G401 (cell line): ENCODE measurements at places on chromosomes 5 and 9.

DNA sequence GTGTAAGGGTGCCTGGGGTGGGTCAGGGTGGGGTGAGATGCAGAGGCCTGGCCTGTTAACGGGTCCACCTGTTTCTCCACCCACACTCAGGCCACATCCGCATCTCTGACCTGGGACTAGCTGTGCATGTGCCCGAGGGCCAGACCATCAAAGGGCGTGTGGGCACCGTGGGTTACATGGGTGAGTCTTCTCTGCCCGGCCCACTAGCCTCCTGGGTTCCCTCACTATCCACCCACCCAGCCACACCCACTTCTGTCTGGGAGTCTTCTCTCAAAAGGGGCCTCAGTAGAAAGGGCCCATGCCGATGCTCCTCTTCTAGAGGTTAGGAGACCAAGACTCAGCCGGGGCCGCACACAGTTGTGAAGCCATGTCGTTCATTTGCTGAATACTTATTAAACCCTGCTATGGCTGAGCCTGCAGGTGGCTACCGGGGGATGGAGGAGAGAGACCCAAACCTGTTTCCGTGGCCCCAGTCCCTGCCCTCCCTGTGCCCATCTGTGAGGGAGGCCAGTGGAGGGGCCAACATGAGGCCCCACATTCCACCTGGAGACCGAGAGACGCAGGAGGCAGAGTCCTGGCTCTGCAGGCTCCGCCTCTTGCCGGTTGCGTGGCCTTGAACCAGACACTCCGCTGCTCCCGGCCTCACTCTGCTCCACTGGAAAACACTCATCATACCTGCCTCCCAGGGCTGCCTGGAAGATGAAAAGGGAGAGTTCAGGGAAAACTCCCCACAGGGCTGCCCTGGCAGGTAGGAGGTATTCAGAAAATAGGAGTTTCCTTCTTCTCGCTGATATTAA lies 8.7 kb downstream of the GRK6 start:
- no peak for DNase-seq

GRCh38 chr9:76004526-76004925 lies 114.1 kb downstream of the PCSK5 start:
- no peak for DNase-seq

DNA sequence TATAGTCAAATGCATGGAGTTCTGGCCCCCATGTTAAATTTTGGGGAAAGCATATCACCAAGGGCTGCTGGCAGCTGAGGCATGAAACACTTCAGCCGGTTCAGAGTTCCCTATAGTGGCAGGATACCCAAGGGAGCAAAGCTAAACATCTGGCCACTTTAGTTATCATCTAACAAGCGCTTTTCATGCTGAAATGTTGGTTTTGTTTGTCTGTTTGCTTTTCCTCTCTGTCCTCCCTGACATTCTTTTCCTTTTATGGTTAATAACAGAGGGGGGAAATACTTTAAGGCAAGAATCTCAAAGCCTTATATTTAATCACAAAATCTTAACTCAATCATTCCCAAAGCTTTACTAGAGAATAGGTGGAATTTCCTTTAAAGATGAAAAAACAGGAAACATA lies 11.9 kb downstream of the APBA1 start:
- no peak for DNase-seq

- no peak for DNase-seq
These were observed 22.2 kb upstream of the ERAP2 start for GRCh38 chr5:96854067-96854466.

- DNase-seq: no peak
These were observed 32.4 kb upstream of the GAS1 start for GRCh38 chr9:86979657-86980056.

GRCh38 chr9:34659592-34660253 lies 2.7 kb downstream of the CCL27 start:
- no peak for DNase-seq

- DNase-seq: no peak
These were observed 23.7 kb downstream of the RFK start for GRCh38 chr9:76370396-76371023.

DNA sequence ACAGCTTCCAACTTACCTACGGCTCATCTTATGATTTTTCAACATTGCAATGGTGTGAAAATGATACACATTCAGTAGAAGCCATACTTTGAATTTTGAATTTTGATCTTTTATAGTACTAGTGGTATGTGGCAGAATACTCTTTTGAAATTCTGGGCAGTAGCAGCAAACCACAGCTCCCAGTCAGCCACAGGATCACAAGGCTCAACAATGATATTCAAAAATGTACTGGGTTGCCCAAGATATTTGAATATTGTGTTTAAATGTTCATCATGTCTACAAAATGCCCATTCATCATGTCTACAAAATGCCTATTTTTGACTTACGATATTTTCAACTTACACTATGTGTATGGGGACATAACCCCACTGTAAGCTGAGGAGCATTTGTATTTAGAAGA lies 81.3 kb upstream of the PRR16 start:
- no peak for DNase-seq

DNA sequence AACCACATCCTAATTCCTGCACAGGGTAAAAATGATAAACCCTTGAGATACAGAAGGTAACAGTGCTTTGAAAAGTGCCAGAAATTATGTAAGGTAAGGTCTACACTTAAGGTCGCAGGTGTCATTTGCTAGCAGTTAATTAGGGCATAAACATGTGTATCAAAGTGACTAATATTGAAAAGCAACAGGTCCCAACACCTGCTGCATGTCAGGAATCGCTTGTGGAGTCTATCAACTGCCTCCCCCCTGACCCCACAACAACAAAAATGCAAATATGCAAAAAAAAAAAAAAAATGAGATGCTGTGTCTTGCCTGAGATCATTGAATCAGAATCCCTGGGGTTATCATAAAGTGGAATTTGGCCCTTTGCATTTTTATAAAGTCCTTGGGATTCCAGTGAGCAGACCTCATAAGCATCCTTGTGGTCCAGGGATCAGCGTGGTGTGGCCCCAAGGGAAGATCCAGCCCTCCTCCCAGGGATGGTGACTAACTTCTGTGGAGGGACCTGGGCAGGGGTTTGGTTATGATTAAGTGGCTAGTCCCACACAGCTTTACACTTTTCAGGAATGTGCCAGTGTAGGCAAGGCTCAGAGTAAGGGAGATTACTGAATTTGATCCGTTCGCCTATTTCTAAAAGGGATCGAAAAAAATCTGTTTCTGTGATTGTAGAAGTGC lies 92.5 kb upstream of the TNFSF8 start:
- DNase-seq: no peak

- no peak for DNase-seq
These were observed 226.6 kb downstream of the SNX18 start for GRCh38 chr5:54743997-54744788.

DNA sequence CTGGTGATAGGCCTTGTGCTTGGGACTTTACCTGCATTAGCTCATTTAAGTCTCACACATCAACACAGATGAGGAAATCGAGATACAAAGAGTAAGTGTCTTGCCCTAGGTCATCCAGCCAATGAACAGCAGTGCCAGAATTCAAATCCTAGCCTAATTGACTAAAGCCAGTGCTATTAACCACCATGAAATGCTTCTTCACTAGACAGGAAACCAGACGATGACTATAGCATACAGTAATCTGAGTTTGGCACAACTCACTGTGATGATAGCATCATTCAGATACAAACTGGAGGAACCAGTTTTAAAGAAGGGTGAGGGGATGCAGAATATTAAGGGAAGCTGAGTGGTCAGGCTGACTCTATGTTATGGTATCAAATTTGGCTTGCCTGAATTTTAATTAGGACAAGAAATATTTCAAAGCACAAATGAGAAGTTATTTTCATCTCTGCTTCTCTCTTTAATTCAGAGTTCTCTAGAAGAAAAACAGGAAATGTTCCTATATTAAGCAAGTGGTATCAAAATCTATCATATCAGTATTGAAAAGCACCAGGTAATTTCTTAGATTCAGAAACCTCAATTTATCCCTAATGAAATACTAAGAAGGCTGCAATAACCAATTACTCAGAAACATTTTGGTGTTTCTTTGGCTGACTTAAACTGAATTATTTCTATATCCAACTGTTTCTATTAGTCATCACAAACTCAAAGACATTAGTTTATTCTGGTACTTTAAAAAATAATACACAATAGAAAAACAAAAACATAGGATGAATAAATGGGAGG lies 147.0 kb upstream of the RASA1 start:
- no peak for DNase-seq

GRCh38 chr5:168702511-168702910 lies 123.3 kb upstream of the PANK3 start:
- no peak for DNase-seq

DNA sequence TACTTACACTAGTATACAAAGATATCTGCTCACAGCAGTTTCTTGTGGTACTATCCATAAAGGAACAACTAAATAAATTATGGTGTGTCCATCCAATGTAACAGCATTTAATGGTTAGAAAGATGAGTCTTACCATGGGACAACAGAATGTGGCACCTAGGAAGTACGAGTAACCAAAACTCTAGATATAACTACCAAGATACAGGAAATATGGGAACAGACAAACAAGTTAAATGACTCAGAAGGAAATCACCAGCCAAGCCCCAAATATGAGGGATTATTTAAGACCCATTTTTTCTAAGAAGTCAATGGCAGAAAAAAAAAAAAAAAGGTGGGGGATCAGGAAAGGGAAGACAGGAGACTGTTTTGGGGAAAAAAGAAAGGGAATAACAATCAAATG lies 294.8 kb downstream of the PRELID2 start:
- no peak for DNase-seq

GRCh38 chr5:154788212-154788611 lies 33.0 kb downstream of the LARP1 start:
- DNase-seq: no peak

- DNase-seq: peak; percentile 5
These were observed 136.9 kb upstream of the FBN2 start for GRCh38 chr5:128674837-128675446.

GRCh38 chr5:12023614-12024241 lies 119.5 kb upstream of the CTNND2 start:
- DNase-seq: peak; percentile 77

- DNase-seq: no peak
These were observed 30.5 kb downstream of the NTRK2 start for GRCh38 chr9:84699984-84700383.

- no peak for DNase-seq
These were observed 7.1 kb upstream of the DOCK2 start for GRCh38 chr5:169629847-169630548.

GRCh38 chr5:87438231-87438630 lies 25.5 kb upstream of the CCNH start:
- no peak for DNase-seq

- DNase-seq: no peak
These were observed 36.2 kb upstream of the ADAM19 start for GRCh38 chr5:157611571-157612476.

- no peak for DNase-seq
These were observed 14.8 kb upstream of the FAM174A start for GRCh38 chr5:100520348-100520747.

GRCh38 chr5:69329905-69330489 lies 2.6 kb downstream of the CCDC125 start:
- no peak for DNase-seq

DNA sequence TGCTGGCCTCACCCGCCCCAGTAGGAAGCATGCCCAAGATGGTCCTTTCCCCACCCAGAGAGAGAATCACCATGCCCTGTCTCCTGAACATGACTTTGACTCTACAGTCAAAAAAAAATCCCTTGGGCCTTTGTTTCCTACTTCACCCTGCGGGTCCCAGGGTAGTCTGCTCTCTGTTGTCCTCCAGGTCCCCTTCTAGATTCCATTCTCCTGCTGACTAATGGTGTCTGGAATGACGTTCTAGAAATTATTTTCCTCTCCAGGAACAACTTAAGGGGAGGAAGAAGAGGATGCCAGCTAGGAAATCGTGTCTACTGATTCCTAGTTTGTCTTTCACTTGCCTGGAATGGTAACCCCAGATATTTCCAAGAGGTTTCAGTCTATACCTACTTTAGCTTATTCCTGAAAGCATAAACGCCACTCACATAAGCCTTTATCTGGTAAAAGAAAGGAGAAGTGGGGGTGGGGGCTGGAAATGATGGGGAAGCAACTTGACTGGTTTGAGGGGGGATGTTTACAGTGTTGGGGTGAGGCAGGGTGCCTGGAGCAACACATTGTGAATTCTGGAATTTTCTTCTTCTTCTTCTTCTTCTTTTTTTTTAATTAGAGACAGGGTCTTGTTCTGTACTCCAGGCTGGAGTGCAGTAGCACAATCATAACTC lies 93.9 kb downstream of the SNX18 start:
- DNase-seq: no peak

DNA sequence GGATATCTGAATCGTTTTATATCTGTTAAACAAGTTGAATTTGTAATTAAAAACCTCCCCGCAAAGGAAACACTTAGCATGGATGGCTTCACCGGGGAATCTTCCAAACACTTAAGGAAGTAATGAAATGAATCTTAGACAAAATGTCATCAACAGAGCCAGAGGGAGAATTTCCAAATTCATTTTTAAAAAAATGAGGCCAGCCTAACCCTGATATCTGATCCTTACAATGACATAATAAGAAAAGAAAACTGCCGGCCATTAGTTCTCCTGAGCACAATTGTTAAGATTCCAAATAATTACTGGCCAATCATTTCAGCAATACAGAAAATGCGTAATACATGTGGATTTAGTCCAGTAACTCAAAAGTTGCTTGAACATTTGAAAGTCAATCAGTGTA lies 6.1 kb upstream of the KIF12 start:
- no peak for DNase-seq

DNA sequence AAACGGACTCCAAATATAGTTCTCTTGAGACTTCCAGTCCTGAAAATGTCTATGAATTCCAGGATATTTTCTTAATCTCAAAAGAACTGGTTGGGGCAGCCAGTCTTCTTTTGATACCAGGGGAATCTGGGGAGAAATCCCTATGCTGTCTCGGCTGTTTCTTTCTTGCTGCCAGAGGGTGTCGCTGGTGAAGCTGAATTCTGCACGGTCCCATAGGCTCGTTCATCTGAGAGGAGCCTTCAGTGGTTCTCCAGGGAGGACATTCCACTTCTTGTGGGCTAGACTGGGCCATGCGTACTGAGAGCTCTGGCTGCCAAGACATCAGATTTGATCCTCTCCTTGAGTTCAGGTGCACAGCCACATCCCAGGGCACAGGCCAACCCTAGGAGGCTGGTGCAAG lies 155.0 kb upstream of the CLINT1 start:
- DNase-seq: no peak

- no peak for DNase-seq
These were observed 971.1 kb upstream of the COX7C start for GRCh38 chr5:85646641-85647040.

DNA sequence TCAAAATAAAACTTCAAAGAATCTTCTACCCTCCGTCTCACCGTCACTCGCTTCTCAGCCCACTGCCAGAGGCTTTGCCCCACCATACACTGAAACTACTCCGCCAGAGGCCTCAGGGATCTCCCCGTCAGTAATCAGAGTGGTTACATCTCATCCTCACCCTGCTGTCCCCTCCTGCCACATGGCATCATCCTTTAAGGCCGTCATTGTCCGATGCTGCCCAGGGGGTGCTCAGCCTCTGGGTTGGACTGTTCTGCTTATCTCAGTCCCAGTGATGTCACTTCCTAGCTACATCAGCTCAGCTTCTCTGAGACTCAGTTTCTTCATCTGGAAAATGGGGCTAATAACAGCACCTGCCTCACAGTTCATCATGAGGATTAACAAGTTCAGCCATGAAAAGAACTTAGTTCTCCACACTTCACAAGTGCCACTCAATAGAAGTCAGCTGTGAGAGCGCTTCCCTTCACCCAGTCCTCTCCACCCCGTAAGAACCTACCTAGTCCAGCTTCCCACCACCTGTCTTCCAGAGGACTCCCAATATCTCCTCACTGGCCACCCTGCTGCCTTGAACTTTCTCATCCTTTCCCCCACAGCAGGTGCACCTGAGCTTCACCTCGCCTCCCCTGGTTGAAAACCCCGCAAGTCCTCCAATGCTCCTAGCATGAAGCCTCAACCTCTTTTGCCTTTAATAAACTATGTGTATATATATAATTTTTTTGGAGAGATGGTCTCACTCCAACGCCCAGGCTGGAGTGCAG lies 2.8 kb upstream of the IL3 start:
- no peak for DNase-seq
